Activated CD8-positive, alpha-beta memory T cell treated with anti-CD3 and anti-CD28 coated beads for 1 hour (primary cell): ENCODE measurements at places on chromosomes 5 and 9.

DNA sequence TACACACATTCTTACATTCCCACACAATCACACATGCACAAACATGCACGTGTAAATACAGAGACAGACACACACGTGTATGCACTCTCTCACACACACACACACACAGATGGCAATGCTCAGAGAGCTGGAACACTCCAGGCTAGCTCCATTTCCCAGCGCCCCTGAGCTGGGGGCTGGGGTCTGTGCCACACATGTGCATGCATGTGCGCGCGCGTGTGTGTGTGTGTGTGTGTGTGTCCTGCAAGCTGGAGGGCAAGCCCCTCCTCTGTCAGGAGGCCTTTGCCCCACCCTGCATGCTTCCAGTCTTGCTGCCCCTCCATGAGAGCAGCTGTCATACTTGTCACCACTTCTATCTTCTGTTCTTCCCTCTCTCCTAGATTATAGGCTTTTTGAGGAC is 16.6 kb upstream of the S1PR3 start:
- no peak for DNase-seq

DNA sequence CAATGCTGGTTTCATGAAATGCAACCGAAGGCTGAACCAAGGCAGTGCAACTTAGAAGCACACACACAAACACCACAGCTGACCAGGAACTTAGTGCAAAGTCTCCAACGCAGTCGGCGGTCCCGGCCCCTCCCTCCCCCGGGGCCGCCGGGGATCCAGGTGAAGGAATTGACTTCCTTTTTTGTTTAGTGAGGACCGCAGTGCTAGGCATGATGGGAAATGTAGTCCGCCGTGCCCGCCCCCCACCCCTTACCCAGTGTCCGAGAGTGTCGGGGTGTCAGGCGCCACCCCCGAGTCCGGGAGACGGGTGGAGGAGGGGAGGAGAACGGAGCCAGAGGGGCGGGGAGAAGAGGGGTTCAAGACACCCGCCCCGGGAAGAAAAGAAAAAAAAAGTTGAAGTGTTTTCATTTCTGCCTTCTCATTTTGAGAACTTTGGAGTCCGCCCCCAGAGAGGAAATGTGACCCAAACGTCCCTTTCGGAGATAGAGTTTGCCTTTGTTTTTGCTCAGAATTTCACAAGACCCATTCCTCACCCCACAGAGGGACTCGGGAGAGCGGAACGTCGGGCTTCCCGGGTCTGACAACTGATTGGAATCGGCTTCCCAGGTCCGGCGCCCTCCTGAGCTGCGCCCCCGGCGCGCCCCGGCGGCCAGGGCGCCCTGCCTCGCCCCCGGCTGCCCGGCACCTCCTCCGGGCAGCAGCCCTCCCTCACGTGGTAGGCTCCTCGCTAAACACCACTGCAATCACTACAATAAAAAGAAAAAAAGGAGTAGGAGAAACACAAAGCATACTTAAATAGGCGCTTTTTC is 2.0 kb downstream of the IER5L start:
- no peak for DNase-seq

GRCh38 chr9:78031444-78031892 is at the start of gene GNAQ:
Gene GNAQ (minus strand): TSS chr9:78031811. CDS start chr9:78031235, 576 bp downstream.
- peak; percentile 31 for DNase-seq

GRCh38 chr9:137680444-137681358 is 61.9 kb downstream of the EHMT1 start:
- DNase-seq, result no peak

DNA sequence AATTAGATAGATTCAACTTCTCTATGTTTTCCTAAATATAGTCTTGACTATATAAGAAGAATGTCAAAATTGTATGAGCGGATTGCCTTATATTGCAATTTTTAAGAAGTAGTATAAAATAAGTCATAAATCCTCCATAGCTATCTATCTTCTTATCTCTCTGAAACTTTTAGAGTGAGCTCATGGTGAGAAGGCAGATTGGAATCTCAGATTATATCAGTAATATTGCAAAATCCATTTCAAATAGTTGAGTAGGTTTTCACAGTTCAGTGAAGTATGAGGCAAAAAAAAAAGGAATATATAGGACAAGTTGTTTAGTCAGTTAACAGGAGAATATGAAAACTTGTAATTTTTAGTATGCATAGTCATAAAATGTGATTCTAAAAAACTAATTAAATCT is 156.4 kb downstream of the FAM174A start:
- DNase-seq, result no peak
